ENCODE measurements at places on chromosomes 12 and 14.
A peak's percentile ranks its signal among the peaks of the same experiment; 100 is the strongest.

DNA sequence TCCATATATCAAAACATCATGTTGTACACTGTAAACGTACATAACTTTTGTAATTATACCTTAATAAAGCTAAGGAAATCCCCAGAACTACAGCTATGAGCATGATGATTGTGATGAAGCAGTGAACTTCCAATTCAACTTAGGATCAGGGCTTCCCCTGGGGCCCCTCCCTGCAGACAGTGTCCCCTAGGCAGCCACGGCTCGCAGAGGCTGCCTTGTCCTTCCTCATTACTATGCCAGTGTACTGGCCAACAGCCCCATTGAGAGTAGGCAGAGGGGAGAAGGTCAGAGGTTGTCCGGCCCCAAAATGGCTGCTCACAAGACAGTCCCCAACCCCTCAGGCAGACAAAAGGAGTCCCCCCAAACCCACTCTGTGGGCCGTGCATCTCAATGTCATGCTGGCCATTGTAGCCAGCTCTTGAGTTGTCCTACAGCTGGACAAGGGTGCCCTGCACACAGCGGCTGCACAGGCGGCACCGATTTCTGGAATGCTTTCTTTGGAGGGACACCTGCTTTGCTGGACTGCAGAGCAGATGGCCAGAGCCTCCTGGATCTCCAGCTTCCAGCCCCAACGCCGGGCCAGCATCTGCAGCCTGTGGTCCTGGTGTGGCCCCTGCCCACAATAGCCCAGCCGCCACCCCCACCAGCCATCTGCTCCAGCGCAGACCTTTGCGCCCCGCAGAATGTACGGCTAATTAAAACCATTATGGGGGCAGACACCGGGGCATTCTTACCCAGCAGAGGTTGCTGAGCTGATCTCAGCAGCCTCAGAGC is 46.1 kb downstream of the NIN start:
- no peak for DNase-seq

GRCh38 chr14:31026077-31026449 is at the start of gene STRN3:
Gene STRN3 (minus strand): TSS chr14:31026379. CDS start chr14:31026185, 194 bp downstream.
- no peak for DNase-seq

- DNase-seq, result no peak
These were observed 124.9 kb downstream of the GXYLT1 start for GRCh38 chr12:42019746-42020145.

DNA sequence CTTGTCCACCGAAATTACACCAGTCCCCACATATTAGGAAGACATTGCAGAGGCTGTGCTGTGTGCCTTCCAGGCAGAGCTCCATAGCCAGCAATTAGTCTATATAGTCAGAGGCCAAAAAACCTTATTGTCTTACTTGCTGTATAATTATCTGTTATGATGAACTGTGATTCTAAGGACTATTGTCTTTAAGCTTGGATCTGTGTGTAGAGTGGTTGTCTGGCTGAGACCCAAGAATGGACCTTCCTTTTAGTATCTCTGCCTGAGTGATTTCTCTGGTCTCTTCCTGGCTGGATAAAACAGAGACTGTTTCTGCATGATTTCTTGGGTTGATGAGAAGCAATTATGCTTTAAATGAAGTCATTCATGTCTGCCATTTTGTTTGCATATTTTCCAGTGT is 465.3 kb downstream of the PRKD1 start:
- DNase-seq, result no peak

GRCh38 chr12:122295877-122296276 is 29.6 kb upstream of the VPS33A start:
- no peak for DNase-seq

- no peak for DNase-seq
These were observed 94.6 kb upstream of the PLEKHA5 start for GRCh38 chr12:19034937-19035336.

GRCh38 chr12:59173695-59174094 is 253.4 kb upstream of the LRIG3 start:
- no peak for DNase-seq

DNA sequence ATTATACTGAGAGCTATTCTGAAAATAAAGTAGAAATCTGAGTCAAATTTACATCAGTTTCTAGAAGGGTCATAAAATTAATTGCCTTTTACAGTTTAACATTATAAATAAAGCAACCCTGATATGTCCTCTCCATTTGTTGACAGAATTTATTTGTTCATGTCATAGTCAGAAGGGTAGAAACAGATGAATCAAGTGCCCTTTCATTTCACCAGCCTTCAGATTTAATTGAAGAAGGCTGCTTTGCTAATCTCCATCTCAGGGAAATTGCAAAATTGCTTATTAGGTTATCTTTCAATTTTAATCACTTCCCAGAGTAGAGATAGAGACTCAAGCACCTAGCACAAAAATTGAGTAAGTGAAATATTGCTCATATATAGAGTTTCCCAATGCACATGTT is 76.8 kb downstream of the ATXN7L3B start:
- DNase-seq, result no peak

- no peak for DNase-seq
These were observed 51.5 kb upstream of the CMKLR1 start for GRCh38 chr12:108390495-108391203.

DNA sequence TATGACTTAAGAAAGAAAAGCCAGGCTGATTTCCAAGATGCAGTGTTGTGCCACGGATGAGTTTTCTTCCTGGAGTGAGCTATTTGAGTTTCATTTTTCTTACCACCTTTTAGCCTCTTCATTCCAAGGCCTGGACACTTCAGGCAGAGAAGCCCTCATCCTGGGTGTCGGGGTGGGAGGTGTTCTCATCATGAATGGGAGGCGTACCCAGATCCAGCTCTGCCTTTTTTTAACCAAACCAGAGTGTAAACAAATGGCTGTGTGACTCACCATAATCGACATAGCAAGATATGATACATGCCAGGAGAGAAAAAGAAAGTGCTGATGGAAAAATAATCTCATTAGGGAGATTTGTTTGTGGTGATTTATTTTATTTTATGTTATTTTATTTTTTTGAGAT is 79.9 kb downstream of the ARF6 start:
- no peak for DNase-seq

- DNase-seq, result peak; percentile 80
These were observed 14.9 kb upstream of the IRF2BPL start for GRCh38 chr14:77043177-77043983.

DNA sequence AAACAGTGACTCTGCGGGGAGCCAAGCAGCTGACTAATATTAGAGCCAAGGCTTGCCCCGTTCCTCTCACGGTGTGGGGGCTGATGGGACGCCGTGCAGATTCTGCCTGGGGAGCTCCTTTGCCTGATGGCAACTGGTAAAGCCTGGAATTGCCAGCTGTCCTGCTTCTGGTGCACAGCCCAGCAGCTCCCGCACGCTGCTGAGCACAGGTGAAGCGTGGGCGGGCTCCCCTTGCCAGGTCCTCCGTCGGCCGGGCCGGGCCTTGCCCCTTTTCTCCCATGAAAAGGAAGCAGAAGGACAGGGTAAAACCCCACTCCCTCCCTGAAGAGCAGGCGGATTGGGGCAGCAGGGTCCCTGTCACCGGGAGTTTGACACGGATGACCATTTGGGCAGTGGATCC is 79.0 kb downstream of the WDR20 start:
- no peak for DNase-seq

Data from CD14-positive monocyte (primary cell).